T47D (cell line): ENCODE measurements at places on chromosomes 11 and 22.

- DNase-seq: peak; percentile 66
Observed at GRCh38 chr11:67389477-67389876, 2.3 kb upstream of the RAD9A start.

DNA sequence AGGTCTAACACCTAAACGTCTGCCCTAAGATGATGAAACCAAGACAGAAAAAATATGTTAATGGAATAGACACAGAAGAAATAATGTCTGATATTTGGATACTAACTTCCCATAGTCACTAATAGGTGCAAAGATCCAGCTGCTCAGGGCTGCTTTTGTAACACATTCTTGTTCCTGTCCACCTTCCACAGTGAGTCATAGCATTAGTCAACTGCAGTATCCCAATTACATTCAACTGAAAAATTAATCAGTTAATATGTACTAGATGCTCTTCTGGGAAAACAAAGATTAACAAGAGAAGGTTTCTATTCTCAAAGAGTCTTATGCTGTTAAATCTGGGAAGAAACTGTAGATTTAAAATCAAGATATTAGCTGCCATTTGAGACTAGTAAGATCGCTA, 47.6 kb downstream of the HEPHL1 start:
- DNase-seq: no peak

- DNase-seq: no peak
Observed at GRCh38 chr22:29623059-29623458, 19.6 kb downstream of the NF2 start.

DNA sequence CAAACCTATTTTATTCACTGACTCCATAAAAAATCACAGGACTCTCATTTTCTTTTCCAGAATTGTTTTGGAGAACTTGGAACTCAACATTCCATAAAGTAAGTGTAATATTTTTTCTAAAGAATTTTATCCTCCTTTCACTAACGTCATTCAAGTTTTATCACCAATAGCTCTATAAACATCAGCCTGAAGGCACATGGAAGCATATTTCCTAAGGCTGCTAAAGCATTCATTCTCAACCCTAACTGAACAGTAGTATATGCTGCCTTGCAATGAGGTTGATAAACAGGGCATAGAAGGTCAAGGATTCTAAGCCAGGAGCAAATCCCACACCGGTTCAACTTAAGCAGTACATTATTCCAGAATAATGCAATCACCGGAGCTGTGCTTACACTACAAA, 273.9 kb downstream of the RAB38 start:
- DNase-seq: no peak

GRCh38 chr22:49368976-49369725, 458.5 kb downstream of the BRD1 start:
- DNase-seq: no peak

DNA sequence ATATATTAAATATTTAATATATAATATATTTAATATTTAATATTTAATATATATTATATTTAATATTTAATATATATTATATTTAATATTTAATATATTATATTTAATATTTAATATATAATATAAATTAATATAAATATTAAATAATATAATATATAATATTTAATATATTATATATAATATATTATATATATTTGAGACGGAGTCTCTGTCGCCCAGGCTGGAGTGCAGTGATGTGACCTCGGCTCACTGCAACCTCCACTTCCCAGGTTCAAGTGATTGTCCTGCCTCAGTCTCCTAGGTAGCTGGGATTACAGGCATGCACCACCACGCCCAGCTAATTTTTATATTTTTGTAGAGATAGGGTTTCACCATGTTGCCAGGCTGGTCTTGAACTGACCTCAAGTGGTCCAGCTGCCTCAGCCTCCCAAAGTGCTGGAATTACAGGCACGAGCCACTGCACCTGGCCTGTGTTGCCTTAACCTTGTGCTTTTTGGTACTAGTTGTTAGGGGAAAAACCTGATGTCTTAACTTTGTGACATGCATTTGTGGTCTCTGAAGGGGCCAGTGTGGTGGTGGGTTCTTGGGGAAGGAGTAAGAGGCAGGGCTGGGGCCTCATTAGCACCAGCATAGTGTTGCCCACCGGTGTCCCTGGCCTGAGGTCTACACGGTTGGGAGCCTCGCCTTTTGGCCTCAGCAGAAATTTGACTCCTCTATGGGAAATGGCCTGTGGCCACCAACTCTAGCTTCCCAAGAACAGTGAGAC, 16.6 kb downstream of the SEC14L3 start:
- DNase-seq: no peak

GRCh38 chr11:129813231-129813791, 2.3 kb upstream of the TMEM45B start:
- no peak for DNase-seq

DNA sequence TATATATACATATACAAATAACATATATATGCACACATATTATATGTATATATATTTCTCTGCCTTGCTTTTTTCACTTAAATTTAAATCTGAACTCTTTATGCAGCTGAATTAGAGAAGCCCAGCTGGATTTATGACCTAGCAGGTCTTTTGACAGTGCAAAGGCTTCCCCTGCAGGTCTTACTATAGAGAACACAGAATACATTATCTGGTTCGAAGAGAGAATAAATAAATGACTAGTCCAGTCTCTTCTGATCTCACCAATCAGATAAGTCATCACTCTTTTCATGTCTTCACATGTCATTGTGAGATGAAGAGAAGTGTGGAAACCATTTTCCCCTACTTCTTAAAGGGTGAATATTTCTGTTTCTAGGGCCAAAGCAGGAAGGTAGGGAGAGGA, 58.2 kb downstream of the OR10A6 start:
- DNase-seq: no peak

DNA sequence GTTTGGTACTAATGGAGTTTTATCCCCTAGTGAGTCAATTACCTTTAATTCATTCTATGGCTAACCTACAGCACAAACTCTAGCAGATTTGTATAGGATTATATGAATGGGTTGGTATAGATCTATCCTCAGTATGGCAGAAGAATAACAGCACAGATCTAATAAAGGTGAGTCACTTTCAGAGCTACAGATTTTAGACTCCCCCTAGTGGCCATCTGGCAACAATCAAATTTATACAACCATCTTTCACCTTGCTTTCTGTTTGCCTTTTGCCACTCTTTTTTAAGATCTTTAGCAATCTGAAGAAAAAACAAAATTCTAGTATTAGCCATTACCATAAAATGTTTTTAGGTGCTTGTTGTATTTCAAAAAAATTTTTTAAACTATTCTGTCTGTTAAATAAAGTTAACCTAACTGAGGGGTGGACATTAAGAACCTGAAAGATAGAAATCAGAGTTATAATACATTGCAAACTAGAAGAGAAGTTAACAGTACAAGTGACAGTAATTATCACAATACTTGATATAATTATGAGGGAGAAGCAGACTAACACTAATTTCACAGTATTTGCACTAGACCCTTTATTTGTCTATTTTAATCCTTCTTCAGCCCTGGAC, 25.8 kb downstream of the DDIAS start:
- peak; percentile 75 for DNase-seq

GRCh38 chr11:66012946-66013761, 1.3 kb downstream of the CST6 start:
- peak; percentile 93 for DNase-seq

- DNase-seq: peak; percentile 52
Observed at GRCh38 chr11:64378335-64378880, 19.4 kb downstream of the RPS6KA4 start.

DNA sequence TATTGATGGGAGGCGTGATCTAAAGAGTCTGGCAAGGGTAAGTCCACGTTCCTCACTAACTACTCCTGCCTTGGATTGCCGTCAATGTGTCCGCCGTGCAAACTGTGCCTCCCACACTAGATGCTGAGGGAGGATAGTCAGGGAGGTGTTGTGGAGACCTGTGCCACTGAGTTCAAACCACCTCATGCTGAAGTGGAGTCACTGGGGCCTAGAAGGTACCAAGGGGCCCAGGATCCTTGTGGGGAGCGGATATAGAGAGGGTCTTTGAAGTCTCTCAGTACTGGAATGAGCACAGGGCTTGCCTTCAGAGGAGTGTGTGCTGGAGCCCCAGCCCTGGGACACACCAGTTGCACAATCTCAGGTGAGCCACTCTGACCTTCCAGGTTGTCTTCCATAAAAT, 27.1 kb upstream of the TMPRSS4 start:
- no peak for DNase-seq

DNA sequence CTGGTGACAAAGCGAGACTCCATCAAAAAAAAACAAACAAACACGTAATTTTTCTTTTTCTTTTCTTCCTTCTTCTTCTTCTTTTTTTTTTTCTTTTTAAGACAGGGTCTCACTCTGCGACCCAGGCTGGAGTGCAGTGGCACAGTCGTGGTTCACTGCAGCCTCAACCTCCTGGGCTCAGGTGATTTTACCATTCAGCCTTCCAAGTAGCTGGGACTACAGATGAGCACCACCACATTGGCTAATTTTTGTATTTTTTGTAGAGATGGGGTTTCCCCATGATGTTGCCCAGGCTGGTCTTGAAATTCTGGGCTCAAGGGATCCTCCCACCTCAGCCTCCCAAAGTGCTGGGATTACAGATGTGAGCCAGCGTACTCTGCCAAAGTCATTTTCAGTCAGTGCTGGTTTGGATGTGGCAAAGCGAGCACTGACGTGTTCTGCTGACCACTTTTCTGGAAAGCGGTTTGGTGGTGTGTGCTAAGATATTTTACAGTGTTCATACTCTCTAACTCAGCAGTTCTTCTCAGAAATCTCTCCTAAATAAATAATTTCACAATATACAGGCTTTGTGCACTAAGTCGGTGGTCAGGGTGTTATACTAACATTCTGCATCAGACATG, 10.7 kb downstream of the FAM118A start:
- DNase-seq: no peak

- DNase-seq: peak; percentile 12
Observed at GRCh38 chr11:10540546-10540914, 457 bp downstream of the RNF141 start.

DNA sequence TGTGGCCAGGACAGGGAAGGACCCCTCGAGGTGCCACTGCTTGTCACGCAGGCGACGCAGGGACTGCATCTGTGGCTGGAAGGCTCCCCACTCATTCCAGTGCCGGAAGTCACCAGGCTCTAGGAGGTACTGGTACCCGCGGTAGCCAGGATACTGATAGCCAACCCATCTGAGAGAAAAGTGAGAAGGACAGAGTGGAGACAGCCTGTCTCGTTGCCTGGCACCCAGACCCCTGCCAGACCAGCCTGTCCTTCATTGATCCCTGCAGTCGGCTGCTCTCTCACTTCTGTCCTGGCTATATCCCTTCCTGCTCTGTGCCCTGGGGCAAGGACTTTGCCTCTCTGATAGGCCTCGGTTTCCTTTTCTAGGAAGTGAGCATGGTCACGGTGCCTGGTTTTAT, 9.6 kb upstream of the TPST2 start:
- DNase-seq: no peak

DNA sequence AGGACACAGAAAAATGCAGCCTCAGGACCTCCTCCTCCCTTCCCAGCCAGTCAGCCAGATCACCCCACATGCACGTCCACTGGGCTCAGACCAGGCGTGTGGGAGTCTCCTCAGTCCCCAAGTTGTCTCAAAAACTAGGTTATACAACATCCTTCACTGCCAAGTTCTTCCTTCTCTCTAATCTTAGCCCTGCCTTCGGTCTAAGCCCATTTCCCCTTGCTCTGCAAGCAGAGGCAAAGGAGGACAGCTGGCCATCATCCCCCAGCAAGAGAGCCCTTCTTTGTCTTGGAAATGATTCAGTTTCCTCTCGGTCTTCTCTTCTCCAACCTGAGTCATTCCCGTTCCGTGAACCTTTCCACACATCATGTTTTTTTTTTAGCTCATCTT, 14.0 kb upstream of the NRGN start:
- no peak for DNase-seq

DNA sequence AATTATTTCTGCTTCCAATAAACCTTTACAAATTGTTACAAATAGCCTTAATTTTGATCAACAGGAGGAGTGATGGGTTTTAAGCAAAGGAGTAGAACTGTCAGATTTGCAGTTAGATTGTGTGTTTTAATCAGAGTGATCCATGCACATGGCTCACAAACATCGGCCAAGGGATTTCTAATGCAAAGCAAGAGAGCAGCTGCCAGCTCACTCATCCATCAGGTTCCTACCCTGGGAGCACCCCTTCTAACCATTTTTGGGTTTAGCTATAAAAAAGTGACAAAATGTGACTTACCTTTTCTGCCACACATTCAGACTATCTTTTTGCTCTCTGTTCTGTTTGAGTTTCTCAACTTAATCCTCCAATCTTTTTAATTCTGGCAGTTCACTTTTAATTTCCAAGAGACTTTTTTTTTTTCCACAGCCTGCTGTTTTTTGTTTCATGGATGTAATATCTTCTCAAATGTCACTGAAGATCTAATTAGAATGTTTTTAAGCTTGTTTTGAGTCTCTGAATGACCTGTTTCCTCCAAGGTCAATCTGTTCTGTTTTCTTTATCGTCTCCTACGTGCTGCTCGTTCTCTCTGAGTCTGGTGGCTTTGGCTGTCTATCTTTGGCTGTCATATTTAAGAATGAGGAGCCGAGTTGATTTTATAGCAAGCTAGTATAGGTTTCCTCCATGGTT, 6.0 kb downstream of the IZUMO1R start:
- DNase-seq: no peak

DNA sequence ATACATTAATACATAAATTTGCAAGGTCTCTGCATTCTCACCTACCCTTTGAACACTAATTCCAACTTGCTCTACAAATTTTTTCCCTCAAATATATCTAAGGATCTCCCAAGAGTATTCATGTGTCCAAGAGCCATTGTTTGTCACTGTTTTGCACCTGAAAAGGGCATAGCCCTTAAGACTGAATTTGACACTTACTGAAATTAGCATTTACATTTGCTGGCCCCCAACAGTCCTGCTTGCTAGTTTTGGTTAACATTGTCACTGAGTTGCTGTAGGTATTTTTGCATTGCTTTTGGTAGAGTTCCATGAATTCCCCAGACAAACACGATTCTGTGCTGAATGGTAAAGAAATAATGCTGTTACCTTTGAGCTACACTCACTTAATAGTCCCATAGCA, 57.3 kb downstream of the KCNA4 start:
- no peak for DNase-seq
